Umbilical cord (tissue), 2 donors: ENCODE measurements at places on chromosomes 3 and 15. TPM values are rescaled to one million over a fixed set of nuclear protein-coding genes. Genes with fewer than 3 reads are reported as not detected.

DNA sequence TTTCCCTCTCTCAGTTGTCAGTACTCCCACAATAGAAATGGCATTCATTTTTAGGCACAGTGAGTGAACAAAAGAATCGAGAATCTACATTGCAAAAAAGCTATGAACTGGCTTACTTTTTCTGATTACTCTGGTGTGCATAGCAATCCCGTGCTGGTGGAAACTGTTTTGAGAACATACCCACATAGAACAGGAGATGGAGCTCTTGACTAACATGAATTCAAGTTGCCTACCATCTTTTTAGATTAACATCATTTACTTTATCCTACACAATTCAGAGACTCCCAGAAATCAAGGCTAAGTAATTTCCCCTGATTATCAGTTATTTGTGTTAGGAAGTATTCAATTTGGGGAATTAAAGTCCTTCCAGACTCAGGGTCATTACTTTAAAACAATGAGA, 326.6 kb downstream of the ARPP21 start:
- DNase-seq, result peak; percentile 45

The PDCD10 gene
- total RNA-seq, result 67.2 TPM

- DNase-seq, result peak; percentile 10
Observed at GRCh38 chr3:155743606-155744005, 1.3 kb downstream of the PLCH1 start.

GRCh38 chr15:57356178-57356577, 20.1 kb upstream of the CGNL1 start:
- peak; percentile 69 for DNase-seq

DNA sequence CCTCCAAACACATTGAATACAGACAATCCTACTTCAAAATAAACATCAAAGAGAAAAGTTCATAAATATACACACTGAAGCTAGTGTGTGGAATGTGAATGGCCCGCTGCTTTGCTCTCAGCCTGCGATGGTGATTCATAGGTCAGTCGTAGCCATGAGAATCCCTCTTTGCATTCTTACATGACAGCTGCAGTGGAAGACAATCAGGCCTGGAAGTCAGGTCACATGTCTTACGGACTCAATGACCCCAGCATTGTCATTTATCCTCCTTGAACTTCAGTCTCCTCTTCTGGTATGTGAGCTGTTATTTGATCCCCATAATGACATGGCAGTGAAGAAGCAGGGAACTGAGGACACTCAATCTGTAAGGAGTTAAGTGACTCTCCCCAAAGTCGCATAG, 217.8 kb upstream of the EOMES start:
- peak; percentile 35 for DNase-seq

GRCh38 chr3:71063773-71064290, 519.7 kb downstream of the FOXP1 start:
- peak; percentile 65 for DNase-seq

DNA sequence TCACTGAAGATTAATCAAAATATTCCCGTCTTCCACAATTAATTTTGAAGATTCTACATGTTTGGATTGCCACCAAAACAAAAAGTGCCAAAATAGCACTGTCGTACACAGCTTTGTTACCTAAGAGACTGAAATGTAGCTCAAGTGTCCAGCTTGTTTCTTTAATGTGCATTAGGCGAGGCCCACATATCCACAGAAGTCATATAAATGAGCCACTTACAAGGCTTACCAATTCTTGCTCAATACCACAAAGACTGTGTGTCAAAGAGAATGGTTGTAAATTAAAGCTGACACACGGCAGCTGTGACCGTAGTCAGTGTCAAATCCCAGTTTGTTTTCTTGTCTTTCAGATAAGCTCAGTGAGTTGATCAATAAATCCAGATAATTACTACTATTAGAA, 639.4 kb upstream of the TBL1XR1 start:
- no peak for DNase-seq

The SH3GL3 gene
- total RNA-seq, result 24.8 TPM

GRCh38 chr3:23402728-23403492, 199.8 kb downstream of the UBE2E2 start:
- DNase-seq, result no peak

The GABRR3 gene
- total RNA-seq, result 4.6 TPM

The ARHGEF26 gene
- total RNA-seq, result 26.5 TPM

GRCh38 chr3:195462308-195462610, 19.4 kb upstream of the ACAP2 start:
- DNase-seq, result no peak

- DNase-seq, result no peak
Observed at GRCh38 chr3:157544501-157545130, 41.4 kb upstream of the VEPH1 start.

DNA sequence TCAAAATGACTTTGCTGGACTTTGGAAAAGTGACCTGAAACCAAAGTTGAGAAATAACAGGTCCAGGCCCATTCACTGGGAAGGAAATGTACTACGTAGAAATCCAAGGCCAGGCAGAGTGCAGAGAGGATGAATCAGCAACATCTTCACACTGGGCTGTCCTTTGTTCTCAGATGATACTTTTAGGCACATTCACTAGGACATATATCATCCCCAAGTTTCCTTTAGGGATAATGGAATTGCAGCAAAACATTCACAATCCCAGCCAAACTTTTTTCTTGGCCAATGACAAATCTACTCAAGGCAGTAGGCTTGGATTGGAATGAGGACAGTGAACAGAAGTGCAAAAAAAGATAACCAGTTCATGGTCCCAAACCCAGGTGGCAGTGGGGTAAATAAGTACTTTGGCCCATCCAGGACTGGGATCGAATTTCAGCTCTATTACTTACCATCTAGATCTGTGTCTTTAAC, 75.1 kb downstream of the CLDN11 start:
- no peak for DNase-seq

GRCh38 chr15:29102911-29103823, 166.5 kb downstream of the NSMCE3 start:
- no peak for DNase-seq

The TFG gene
- total RNA-seq, result 101 TPM

DNA sequence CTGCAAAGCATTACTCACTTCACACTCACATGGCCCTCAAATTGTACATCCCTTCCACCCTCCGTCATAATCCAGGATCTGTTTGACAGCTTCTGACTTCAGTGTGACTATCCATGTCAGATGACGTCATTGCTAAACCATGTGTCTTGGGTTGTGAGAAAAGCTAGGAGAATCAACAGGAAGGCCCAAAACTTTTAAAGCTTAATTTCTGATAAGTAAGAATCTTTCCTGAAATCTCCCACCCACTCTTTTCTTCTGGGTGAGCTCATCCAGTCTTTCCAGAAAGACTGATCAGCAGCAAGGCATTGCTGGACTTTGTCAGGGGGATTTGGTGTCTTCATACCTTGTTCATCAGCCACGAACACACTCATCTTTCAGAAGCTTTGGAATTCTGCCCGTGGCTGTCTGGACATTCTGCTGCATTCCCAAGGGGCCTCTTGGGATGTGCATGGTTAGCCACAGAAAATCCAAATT, 11.5 kb upstream of the LMCD1 start:
- DNase-seq, result peak; percentile 98

GRCh38 chr3:71528816-71529215, 54.7 kb downstream of the FOXP1 start:
- DNase-seq, result no peak

The HIGD2B gene
- total RNA-seq, result not detected

- DNase-seq, result no peak
Observed at GRCh38 chr3:16174976-16175901, 759 bp downstream of the GALNT15 start.

DNA sequence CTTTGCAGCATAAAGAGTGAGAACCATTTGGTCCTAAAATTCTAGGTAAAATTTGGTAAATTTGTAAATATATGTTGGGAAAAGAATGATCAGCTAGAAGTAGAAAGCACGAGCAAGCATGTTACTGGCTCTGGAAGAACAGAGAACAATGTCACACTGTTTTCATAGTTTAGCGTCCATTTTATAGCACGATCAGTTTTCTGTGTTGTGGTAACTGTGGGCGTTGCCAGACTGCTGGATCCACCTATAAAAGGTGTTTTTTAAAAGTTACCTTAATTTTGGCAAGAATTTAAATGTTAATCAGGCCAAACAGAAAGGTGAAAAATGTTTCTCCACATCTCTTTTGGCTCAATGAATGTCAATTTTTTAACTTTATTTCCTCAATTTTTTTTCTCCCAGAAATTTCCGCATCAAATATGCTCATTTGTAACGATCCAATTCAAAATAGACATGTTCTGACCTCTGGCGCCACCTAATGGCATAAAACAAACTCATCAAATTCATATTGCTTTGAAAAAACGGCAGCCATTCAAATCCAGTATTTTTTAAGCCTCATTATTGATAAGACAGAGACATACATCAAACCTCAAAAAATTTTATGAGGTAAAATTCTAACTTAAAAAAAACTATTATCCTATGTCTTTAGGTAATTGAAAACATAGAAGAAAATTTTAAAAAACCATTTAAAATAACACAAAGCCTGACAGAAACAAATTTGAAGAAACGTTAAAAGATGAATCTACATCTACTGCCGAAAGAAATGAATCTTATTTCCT, 5.5 kb upstream of the GP5 start:
- DNase-seq, result peak; percentile 76

The CCR9 gene
- 0.48 TPM for total RNA-seq

DNA sequence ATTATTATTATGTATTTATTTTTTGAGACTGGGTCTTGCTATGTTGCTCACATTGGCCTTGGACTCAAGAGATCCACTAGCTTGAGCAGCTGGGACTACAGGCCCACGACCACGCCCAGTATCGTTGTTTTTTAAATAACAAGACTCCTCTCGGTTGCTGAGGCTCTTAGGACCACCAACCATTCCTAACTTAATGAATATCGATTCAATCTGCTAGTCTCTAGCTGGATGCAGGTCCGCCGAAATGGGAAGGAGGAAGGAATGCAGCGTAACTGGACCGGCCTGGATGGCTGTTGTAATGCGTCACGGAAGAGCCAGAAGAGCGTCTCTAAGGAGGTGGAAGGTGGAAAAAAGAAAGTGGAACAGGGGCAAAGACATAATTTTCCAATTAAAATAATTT, 1.7 kb downstream of the ANXA2 start:
- no peak for DNase-seq

DNA sequence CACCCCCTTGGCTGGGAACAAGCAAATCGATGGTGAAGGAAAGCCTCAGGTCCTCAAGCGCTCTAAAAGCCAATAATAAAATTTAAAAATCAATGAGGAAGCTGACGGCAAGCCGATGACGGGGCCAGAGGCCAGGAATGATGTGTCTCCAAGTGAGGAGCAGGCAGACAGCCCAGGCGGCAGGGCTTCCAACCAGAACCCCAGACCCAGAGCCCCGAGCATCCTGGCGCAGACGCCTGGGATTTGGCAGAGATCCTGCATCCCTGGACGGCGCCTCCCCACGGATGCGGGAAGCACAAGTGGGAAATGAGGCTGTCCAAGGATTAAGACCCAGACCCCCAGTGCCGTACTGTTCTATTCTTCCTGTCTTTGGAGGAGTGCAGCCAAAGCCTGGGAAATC, 123.0 kb upstream of the PROK2 start:
- DNase-seq, result no peak

DNA sequence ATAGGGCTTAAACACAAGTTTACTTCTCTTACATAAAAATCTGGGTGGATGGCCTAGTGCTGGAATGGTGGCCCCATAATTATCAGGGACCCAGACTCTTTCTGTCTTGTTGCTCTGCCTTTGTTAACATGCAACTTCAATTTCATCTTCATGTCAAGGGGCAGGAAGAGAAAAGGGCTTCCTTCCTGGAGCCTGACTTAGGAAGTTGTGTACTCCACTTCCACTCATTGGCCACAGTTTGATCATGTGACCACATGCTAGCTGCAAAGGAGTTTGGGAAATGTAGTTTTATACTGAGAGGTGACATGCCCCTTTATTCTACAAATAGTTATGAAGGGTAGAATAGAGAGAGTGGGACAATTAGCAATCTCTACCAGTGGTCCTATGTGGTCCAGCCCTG, 39.3 kb downstream of the RHCG start:
- no peak for DNase-seq
